ENCODE measurements at places on chromosomes 16 and 17.

DNA sequence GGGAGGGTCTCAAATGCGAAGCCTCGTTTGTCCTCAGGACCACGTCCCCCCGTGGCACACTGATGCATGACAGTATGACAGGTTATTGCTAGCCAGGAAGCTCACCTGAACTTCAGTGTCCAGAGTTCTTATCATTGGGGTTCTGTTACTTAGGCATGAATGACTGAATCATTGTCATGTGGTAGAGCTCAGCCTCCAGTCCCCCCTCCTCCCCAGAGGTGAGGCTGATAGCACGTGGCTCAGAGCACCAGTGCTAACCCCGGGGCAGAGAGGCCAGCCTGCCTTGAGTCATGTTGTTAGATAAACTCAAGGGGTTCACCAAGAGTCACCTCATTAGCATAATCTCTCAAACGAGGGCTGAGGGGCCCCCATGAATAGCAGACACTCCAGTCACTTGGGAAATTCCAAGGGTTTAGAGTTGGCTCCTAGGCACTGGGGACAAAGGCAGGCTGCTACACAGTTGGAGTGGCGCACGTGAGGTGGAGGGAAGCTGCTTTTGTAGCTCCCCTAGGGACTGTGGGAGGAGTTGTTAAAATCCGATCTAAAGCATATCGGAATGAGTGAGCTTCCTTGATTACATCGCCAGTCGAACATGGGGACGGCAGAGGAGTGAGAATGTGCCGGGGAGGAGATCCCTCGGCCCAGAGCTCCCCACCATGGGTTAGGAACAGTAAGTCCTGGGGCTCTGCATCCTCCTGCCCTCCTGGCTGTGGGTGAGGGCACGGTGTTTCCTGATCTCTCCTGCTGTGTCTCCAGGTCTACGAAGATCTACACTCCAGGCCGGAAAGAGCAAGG lies 18.2 kb downstream of the DHX38 start:
- DNase-seq = no peak

DNA sequence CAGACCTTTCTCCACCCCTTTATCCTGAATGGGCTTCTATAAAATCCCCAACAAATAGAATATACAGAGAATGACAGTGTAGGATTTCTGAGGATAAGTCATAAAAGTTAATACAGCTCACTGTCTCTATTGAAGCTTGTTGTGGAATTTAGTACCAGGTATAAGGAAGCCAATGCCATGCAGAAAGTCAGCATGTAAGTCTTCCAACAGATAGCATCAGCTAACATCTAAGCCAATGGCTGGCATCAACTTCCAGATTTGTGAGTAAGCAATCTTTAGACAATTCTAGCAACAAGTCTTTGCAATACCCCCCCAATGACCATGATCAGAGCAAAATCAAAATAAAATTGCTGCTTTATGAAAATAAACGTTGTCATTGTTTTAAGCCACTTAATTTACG lies 22.5 kb upstream of the LRRC37A3 start:
- DNase-seq = no peak

GRCh38 chr17:13592427-13592826 lies 9.3 kb downstream of the HS3ST3A1 start:
- no peak for DNase-seq

DNA sequence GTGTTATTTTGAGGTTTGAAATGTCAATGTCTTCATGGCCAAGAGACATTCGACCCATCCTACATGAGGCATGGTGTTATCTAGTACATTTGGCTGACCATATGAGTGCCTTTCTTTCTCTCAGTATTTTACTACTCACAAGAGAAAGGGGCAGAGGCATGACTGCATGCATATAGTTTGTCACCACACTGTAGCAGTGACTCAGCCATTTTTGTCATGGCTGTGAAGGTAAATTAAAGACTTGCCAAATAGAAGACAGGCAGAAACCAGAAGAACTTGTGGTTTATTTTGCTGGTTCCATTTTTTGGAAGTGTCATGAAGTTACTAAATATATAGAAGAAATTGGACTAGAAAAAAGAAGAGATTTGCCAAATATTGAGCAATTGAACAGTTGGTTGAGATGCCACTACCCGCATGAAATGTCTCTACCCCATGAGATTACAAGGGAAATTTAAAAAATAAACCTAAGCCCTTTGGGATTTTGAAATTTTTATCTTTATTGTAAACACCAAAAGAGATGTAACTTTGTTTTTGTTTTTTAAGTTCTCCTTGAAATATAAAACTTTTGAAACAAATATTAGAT lies 170.3 kb downstream of the CHD9 start:
- DNase-seq = no peak

- DNase-seq = no peak
Observed at GRCh38 chr17:36533935-36534839, 481 bp downstream of the MYO19 start.

DNA sequence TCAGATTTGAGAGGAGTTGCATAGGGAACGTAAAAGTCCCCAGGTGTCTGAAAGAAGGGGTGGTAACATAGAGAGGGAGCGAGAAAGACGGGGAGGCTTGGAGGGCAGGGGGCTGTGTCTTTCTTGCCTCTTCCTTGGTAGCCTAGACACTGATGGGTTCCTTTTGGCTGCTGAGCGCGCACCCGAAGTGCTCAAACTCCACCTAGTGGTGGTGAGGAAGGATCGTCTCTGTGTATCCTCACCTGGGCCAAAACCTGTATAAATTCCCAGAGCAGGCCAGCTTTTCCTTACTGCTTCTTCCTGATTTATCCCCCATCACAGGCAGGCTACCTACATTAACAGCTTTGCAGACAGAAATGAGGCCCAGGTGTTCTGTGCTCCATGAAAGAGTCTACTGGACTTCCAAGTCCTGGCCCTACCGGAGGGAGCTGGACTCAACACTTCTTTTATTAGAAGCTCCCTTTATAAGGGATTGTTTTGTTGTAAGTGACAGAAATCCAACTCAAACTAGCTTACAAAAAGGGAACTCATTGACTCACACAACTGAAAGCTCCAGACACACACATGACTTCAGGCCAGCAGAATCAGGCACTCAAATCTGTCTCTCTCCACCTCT lies 5.5 kb upstream of the SLC25A35 start:
- peak; percentile 33 for DNase-seq

- DNase-seq = no peak
Observed at GRCh38 chr16:81808933-81809480, 29.9 kb downstream of the PLCG2 start.

- DNase-seq = no peak
Observed at GRCh38 chr17:50111673-50112655, 16.8 kb downstream of the PDK2 start.
